Activated CD4-positive, alpha-beta T cell treated with anti-CD3 and anti-CD28 coated beads, Interleukin-2, Interleukin-6, amounts not matched to agents 100 ng/mL and 50 ng/mL, durations not matched to agents 16 hours and 8 hours (primary cell): ENCODE measurements at places on chromosomes 7 and 10.

DNA sequence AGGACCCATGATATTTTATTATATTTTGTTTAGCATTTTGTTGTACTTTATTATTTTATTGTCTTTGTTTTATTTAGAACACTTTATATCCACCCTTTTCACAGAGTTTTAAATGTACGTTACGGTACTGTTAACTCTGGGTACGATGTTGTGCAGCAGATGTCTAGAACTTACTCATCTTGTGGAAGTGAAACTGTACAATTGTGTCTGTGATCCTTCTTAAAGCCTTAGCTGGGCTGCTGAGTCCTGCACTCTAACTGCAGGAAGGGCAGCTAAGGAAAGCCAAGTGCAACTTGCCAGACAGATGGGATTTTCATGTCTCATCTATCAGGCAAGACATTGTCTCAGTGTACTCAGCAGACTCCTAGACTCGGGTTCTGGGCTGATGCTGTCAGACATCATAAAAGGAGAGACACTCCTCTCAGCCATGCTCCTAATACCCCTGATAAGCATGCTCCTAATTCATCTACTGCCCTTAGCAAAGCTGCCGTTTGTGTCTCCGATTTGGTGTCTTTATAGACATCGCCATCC, 14.6 kb upstream of the INSYN2A start:
- DNase-seq, result no peak

- DNase-seq, result peak; percentile 93
These were observed 36.6 kb upstream of the TNPO3 start for GRCh38 chr7:129091484-129092002.

GRCh38 chr10:121819049-121819448, 108.8 kb downstream of the ATE1 start:
- DNase-seq, result no peak

GRCh38 chr7:26538689-26539088, 247.0 kb downstream of the SNX10 start:
- no peak for DNase-seq

GRCh38 chr7:92909686-92910475, 73.5 kb upstream of the CDK6 start:
- DNase-seq, result no peak

GRCh38 chr7:101085162-101085964, at the start of gene TRIM56:
TRIM56 (plus strand) TSS chr7:101085481; CDS start chr7:101087313, 1,832 bp downstream.
- DNase-seq, result peak; percentile 88

DNA sequence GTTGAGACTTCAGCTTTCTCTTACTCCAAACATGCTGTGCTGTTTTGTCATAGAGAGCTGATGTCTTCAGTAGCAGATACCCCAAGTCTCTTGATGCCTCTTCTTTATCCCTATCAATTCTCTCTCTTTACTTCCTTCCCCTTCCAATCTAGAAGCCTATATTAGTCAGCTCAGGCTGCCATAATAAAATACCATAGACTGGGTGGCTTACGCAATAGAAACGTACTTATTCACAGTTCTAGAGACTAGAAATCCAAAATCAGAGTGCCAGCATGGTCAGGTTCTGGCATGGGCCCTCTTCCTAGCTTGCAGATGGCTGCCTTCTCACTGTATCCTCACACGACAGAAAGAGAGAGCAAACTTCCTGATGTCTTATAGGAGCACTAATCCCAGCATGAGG, 9.0 kb upstream of the GARS1 start:
- DNase-seq, result no peak

DNA sequence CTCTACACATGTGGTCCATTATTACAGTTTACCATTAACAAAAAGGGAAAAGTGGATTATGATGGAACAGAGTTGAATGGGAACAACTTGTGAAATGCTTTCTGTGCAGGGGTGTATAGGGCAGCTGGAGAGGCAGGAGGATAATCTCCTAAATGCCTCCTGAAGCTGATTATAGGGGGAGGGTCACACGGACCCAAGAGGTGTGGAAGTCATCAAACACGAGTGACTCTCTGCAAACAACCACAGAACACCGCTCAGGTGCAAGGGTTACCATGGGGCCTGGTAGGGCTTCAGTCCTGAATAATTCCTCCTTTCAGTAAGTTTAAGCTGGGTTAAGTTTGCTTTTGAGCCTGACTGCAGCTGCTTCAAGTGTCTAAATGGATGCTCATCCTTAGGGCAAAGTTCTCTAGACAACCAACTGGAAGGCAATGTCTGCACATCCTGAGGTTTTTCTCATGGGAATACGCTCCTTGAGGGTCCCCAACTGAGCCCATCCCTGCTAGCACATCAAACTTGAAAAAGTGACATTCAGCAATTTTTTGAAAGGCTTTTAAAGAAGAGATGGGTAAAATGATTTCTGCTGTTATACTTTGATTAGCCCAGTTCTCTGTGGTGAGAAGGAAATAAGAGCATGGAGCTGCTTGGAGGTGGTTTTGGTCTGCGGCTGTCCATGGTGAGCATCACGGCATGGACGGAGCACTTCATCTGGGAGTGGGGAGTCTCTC, 1.9 kb downstream of the PDE6C start:
- DNase-seq, result no peak

- peak; percentile 86 for DNase-seq
These were observed 41.4 kb upstream of the IKZF1 start for GRCh38 chr7:50262916-50263690.
